Activated CD4-positive, alpha-beta T cell treated with anti-CD3 and anti-CD28 coated beads, Interleukin-2, amount 10 ng/mL, durations not matched to agents 24 days and 14 days (primary cell): ENCODE measurements at places on chromosomes 12 and 14.

GRCh38 chr14:68680541-68681051 lies 112.3 kb downstream of the ZFP36L1 start:
- DNase-seq = no peak

GRCh38 chr14:80567905-80568536 lies 356.7 kb upstream of the DIO2 start:
- DNase-seq = no peak

DNA sequence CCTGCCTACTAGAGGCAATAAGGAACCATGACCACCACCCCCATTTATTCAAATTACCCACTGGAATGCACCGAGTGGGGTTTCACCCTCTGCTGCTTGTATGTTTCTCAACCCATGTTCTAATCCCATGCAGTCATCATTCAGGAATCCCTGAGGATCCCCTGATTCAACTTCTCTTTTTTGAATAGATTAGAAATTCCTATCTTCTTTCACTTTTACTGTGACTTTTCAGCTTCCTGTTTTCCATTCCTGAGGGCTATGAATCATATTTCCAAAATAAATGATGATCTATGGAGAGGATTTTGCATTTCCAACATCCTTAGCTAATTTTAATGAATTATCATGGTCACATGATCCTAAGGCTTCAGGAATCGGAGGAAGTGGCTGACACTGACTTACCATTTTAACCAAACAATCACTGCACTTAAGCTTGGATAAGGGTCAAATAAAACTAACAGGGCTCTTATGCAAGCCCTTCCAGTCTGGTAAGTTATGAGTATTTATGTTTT lies 19.4 kb upstream of the P2RX4 start:
- no peak for DNase-seq

GRCh38 chr14:50774542-50775267 lies 56.3 kb downstream of the NIN start:
- DNase-seq = no peak

- no peak for DNase-seq
These were observed 17.1 kb upstream of the ATXN2 start for GRCh38 chr12:111616177-111616623.

DNA sequence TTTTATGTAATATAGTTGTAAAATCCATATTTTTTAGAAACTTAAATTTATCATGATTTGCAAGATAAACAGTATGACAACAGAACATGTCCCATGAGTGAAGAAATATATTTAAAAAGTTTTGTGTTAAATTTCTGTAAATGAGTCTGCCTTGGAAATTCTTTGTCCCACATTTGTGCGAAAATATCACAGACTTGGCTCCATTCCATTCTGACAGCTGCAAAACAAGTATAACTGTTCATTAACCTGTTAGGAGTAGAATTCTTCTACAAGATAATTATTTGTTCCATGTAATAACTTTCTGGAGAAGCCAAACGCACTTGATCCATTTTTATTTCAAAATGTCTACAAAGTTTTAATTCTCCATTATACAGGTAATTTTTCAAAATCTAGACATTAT lies 37.9 kb downstream of the MDM1 start:
- no peak for DNase-seq
